Activated gamma-delta T cell (primary cell): ENCODE measurements at places on chromosomes 11 and 22.
A peak's percentile ranks its signal among the peaks of the same experiment; 100 is the strongest.

DNA sequence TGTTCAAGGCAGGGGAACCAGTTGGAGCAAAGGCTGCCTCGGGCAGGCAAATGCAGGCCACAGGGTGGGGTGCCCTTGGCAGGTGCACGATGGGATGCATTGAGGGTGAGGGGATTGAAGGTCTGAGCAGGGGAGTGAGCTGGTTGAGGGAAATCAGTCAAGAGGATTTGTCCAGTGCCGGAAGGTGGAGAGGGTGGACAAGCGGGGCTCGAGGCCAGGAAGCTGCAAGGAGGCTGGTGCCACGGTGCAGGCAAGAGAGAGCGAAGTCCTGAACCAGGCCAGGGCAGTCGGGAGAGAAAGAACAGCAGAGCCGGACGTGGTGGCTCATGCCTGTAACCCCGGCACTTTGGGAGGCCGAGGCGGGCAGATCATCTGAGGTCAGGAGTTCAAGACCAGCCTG, 10.4 kb upstream of the MS4A10 start:
- no peak for DNase-seq

DNA sequence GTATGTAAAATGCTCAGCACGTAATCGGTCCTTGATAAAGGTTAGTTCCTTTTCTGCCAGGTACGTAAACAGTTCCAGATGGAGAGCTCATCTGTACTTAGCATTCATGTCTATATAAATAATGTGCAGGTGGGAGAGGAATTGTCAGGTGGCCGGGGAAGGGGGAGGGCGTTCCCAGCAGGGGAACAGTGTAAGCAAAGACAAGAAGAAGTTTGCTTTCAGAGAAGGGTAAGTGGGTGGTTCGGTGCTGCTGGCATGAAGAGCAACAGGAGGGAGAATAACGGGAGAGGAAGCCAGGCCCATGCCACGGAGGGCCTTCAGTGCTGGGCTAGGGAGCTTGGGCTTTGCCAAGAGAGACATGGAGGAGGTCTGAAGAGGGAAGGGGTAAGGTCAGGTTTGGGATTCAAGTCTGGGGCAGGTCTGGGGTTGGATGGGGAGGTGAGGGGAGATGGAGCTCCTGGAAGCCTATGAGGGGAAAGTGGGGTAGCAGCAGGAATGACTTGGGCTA, 11.4 kb upstream of the WNT11 start:
- no peak for DNase-seq

DNA sequence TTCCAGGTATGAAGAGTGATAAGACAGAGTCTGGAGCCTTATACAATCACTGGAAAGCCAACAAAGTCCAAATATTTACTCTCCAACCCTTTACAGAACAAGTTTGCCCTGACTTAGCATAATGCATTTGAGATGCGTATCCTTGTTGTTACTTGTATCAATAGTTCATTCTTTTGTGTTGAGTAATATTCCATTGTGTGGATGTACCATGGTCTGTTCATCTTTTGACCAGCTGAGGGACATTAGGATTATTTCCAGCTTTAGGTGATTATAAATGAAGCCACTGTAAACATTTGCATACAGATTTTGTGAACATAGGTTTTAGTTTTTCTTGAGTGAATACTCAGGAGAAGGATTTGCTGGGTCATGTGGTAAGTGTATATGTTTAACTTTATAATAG, 9.7 kb downstream of the SDHAF2 start:
- DNase-seq: no peak

DNA sequence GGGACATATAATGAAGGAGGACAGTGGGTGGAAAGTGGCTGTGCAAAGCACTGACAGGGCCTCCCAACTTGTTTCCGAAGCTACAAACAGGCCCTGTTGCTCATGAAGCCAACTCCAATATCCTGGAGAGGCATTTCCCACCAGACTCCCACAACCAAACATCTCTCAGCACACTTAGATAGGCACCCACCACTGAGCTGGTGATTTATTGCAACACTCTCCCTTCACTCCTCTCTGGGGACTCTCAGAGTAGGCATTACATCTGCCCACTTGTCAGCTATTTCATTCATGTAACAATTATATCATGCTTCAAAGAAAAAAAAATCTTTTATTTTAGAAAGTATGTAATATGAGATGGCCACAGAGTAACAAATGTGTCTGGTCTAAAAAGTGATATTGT, 32.1 kb upstream of the PPP2R1B start:
- DNase-seq: no peak

GRCh38 chr11:133385781-133386180, 146.5 kb downstream of the OPCML start:
- DNase-seq: no peak

DNA sequence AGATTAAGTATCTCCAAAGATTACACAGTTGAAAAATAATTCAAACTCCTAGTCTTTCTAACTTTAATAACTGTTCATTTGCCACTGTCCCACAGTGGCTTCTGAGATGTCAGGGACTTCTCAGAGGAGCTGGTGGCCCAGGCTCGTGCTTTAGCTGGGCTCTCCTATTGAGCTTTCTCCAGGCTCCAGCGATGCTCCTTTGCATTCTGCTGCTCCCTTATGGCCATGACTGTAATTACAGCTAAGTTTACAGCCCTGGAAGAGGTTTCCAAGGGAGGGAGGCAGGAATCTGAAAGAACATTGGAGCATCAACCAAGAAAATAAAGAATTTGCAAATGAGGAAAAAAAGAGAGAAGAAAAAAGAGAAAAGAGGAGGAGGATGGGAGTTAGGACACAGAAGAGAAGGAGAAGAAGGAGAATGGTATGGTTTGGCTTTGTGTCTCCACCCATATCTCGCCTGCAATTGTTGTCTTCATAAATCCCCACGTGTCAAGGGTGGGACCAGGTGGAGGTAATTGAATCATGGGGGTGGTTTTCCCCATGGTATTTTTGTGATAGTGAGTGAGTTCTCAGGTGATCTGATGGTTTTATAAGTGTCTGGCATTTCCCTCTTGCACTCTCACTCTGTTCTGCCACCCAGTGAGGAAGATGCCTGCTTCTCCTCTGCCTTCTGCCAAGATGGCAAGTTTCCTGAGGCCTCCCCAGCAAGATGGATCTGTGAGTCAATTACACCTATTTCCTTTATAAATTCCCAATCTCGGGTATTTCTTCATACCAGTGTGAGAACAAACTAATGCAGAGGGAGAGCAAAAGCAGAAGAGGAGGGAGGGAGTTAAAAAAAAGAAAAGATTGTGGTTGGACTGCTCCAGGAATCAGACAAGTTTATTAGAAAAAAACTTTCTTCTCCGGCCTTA, 857.0 kb downstream of the KCNA4 start:
- DNase-seq: no peak

DNA sequence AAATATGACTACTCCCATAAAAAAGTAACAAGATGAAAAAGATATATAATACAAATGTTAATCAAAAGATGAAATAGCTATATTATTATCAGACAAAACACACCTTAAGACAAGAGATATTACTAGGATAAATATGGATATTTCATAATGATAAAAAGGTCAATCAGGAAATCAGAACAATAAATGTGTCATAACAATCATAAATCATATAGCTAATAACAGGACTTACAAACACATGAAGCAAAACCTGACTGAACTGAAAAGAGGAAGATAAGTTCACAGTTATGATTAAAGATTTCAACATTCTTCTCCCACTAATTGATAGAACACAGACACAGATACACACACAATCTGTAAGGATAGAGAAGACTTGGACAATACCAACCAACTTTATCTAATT, 47.2 kb downstream of the EIF3M start:
- no peak for DNase-seq

DNA sequence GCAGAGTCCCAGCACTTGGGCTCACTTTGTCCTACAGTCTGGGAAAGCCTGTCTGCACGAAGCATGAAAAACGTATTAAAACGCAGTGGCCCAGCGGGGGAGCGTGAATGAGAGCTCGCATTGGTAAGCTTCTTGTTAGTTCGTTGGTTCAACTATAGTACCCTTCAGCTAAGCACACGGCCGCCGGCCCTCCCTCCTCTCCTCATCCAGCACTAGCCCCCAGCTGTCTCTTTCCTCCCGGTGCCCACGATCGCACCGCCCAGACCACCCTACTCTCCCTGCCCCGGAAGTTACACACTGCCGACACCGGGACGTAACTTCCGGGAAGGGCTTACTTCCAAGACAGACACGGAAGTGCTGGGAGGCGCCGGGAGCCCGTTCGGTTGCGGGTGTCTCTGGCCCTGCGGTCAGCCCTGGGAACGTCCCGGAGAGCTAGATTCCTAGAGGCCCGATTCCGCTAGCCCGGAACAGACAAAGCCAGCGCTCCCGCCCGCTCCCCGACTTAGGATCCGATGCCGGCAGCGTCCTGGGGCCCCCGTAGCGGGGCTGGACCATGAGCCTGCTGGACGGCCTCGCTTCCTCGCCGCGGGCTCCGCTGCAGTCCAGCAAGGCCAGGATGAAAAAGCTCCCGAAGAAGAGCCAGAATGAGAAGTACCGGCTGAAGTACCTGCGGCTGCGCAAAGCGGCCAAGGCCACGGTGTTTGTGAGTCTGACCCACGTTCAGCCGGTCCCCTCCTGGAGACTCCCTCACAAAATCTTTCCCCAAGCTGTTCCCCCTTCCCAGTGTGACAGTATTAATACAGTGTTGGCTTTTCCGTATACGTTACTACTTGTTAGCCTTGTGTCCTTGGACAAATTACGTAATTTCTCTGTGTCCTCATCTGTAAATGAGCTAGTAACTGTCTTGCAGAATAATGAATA, at the start of gene TBRG1:
TBRG1 (plus strand) TSS at position 334 of the 921 bp plus-strand sequence; CDS start at position 554, 220 bp downstream.
- peak; percentile 71 for DNase-seq

DNA sequence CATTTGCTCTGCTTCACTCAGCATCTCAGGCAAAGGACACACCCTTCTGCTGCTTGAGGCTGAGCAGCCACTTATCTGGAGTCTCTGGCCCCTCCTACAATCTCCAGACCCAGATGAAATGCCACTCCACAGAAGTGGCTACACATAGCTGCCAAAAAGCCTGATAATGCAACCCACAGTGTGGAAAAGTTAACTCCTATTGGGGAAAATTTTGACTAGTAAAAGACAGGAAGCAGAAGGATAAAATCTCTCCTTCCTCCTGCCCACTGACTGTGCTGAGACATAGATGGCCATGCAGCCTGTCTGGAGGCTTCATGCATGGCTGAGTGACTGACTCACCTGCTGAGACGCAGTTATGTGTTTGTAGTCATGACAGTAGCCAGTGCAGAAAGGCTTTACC, 92.3 kb upstream of the TEAD1 start:
- DNase-seq: no peak

- DNase-seq: no peak
Measured at GRCh38 chr11:35324981-35325380, 94.4 kb downstream of the SLC1A2 start.

DNA sequence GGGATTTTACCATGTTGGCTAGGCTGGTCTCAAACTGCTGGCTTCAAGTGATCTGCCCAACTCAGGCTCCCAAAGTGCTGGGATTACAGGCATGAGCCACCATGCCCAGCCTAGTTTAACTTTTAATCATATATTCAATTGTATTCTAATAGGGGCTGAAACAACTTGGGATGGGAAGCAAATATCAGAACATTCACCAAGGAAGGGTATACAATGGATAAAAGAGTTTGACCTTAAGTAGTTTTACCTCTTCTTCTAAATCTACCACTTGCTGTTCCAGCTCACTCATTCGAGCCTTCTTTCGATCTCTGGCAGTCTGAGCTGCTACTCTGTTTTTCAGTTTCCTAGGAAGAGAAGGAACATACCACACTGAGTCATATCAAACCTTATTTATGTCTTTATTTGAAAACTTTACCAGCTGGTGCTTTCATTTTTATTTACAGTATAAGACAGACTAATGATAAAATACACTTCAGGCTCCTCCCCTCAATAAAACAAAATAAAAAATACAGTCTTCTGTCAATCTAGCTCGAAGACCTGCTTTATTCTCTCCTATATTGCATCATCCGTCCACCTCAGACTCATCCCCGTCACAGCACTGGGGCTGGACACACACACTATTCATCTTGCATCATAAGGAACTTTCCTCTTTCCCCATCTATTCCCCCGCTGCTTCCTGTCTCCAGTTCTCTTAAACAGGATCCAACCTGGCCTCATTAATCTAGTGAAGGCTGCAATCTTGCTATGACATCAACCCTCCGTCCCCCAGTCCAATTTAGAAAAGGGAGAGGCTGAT, 1.4 kb downstream of the XBP1 start:
- no peak for DNase-seq
